RKO (cell line): ENCODE measurements at places on chromosomes 11 and 22.

GRCh38 chr22:48223488-48224190 lies 1461.2 kb downstream of the TBC1D22A start:
- no peak for DNase-seq

DNA sequence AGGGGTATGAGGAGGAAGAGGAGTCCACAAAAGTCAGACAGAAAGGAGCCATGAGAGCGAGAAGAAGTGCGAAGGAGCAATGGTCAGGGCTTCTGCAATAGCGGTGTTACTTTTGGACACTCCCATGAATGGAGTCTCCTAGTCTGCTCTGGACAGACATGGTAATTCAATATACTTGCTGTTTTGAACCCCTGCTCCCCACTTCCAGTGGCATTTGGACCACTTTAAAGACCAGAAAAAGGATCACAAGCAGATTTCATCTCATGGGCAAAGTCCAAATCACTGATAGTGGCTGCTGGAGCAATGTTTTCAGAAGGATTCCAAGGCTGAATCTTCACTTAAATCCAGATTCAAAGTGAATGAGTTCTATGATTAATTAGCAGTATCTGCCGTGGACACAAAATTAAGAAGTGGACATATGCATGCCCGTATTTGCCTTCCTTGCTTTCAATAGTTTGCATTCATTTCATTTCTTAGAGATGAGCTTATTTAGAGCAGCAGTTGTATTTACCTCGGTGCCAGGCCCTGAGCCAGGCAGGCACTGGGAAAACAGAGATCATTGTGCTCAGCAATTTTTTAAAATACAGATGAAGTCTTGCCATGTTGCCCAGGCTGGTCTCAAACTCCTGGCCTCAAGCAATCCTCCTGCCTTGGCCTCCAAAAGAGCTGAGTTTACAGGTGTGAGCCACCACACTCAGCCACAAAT lies 72.0 kb downstream of the SLC1A2 start:
- no peak for DNase-seq

GRCh38 chr11:69470301-69470700 lies 11.2 kb upstream of the LINC01488 start:
- DNase-seq, result no peak

DNA sequence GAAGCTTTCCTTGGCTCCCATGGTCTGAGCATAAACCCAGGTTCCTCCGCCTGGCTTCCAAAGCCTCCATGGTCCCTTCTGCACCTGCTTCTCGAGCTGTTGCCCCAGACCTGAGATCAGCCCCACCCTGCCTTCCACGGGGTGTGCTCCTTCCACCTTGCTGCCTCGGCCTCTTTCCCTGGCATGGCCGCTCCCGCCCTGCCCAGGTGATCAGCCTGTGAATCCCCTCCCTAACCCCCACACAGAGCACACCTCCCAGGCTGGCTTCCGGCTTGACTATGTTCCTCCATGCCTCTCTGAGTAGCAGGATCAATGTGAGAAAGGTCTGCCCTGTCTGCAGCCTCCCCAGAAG lies 2.7 kb upstream of the PPP6R3 start:
- no peak for DNase-seq

DNA sequence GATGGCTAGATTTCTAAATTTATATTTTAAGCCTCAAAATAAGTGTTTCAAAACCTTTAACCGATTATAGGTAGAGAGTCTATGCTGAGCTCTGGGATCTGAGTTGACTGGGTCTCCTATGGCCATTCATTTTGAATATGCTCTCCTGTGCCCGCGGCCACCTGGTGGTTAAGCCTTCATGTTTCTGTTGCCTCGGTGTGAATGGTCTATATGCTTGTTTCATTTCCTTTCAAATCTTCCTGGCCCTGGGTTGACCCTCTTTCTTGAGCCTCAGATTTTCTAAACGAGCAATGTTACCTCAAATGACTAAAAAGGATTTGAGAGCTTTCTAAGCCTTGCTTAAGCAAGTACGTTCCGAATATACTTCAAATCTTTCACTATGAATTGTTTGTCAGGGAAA lies 789.4 kb upstream of the KIRREL3 start:
- DNase-seq, result peak; percentile 18

GRCh38 chr22:38069372-38070249 lies 12.4 kb downstream of the PICK1 start:
- DNase-seq, result no peak

- peak; percentile 80 for DNase-seq
Measured at GRCh38 chr11:30128269-30128932, 102.4 kb upstream of the FSHB start.

DNA sequence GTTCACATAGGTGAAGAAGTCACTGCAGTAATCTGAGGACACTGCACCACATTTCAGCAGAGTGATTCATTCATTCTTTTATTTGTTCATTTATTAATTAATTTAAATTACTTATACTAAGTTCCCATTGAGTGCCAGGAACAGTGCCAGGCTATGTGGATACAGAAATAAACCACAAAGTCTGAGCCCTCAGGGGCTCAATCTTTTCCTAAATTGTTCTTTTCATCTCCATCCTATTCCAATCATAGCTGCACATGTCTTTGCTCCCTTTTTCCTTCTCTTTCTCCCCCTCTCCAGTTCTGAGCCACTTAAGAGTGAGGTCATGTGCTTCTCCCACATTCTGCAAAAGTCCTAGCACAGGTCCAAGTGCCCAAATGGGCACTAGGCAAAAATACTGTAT lies 4.9 kb downstream of the SYTL2 start:
- no peak for DNase-seq

- DNase-seq, result no peak
Measured at GRCh38 chr11:64343767-64344559, 4.0 kb downstream of the CCDC88B start.

DNA sequence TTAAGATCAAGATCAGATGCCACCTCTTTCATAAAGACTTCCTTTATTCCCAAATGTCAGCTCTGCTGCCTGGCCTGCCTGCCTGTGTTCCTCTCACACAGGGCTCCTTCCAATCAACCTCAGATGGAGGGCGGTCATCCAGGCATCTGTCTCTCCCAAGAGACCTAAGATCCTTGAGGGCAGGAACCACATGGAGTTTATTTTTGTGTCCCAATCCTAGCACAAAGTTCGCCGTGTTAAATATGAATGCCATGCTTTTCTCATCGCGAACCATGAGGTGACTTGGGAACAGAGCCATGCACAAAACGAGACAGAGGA lies 72.7 kb upstream of the ARFGAP3 start:
- DNase-seq, result no peak

DNA sequence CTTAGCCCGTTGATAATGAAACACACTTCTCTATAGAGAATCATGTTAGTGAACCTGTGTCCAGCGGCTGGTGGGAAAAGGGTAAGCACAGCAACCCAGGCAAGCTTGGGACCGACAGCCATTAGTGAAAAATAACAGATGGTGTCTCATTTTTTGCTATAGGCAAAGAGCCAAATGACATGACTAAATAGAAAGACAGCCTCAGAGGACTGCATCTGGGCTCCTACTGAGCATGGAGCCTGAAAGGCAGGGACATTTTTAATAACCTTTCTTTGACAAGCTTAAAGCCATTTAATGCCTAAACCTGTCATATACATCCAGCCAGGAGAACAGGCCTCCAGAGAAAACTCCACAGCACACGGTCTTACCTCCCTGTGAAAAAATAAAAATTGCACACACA lies 67.0 kb downstream of the FANCF start:
- DNase-seq, result peak; percentile 11

- DNase-seq, result no peak
Measured at GRCh38 chr11:1055990-1056771, 18.5 kb upstream of the MUC2 start.

GRCh38 chr11:6360183-6360582 lies 30.1 kb upstream of the SMPD1 start:
- DNase-seq, result no peak

- no peak for DNase-seq
Measured at GRCh38 chr22:22925146-22925804, 37.7 kb downstream of the IGLL5 start.

GRCh38 chr11:88579466-88579865 lies 241.9 kb upstream of the CTSC start:
- DNase-seq, result no peak

GRCh38 chr22:24180316-24181087 lies 785 bp upstream of the SUSD2 start:
- no peak for DNase-seq

DNA sequence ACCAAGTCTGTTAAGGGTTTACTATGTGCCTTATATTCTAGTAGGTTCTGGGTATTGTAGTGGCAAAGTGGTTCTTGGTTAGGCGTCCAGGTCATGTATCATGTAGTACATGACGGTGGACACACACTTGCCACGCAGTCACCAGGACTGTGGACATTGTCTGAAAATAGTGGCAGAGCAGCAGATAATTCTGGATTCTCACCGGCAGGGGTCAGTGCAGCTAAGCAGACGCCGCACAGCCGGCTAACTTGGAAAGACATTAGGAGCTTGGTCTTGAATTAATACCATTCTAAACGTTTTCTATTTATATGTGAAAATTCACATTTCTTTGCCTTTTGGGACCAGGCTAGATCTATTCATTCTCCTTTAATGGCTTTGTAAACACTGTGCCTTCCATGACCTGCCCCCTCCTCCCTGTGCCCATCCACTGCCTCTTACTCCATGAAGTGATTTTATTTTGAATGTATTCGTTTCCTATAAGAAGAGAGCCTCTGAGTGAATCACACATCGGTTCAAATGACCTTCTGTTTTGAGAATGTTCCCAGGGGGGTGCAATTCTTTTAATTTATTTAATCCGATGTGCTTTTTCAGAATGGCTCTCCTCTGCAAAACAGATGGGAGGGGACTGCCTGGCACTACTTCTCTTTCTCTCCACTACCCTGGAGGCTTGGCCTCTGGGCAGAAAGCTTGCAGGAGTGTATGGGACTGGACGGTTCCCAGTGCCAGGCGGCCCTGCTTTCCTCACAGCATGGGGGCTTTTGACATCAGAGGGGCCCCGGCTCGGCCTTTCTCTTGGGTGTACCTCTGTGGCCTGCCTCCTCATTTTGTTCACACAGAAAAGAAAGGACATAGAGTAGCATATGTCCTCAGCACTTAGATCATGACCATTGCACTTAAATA lies 378.0 kb downstream of the NTM start:
- peak; percentile 27 for DNase-seq

- no peak for DNase-seq
Measured at GRCh38 chr11:2435288-2436012, 8.9 kb downstream of the TRPM5 start.

DNA sequence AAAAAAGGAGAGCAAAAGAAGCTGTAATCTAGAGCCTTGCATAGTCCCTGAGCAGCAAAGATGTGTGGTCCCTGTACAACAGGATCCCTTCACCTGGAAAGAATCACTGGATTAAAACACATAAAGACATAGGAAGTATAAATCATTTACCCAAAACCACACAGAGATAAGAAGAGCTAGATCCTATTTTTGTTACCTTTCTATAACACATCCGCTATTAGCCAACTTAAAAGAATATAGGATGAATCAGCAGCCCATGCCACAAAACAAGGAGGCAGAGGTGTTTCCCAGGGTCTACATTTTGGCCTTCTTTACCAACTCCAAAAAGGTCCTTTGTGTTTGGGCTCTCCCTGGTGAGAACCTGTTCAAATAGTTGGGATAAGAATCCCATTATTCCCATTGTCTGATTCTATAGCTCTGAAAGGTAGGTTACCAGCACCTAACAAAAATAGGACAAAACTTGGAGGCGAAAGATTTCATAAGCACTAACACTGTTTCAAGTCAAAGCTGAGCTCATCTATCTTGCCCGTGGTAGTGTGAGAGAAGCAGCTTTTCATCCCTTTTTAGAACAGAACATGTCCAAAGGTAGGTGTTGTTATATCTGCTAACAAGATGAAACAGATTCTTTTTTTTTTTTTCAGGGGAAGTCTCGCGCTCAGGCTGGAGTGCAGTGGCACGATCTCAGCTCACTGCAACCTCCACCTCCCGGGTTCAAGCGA lies 26.8 kb downstream of the PAK1 start:
- DNase-seq, result no peak

GRCh38 chr22:37486224-37486845 lies at the start of gene MFNG:
MFNG (minus strand) TSS chr22:37486384; CDS start chr22:37486177, 207 bp downstream.
- no peak for DNase-seq

DNA sequence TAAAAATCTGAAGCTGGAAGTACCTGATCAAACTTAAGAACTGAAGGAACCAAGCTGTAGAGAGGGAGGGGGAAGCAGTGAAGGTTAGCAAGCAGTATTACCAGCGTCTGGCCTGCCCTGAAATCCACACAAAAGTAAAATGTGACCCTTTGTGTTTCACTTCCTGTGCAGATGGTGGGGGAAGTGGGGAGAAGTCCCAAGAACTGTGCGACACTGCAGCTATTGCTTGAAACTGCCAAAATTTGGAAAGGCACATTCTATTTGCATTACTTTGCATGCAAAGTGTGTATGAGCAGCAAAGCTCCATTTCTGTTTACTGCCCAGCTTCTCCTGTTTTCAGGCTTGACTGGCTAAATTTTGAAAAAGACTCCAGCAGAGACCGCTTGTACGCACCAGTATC lies 72.1 kb upstream of the BMAL1 start:
- no peak for DNase-seq

GRCh38 chr11:3203221-3204043 lies 15.2 kb downstream of the MRGPRG start:
- no peak for DNase-seq

DNA sequence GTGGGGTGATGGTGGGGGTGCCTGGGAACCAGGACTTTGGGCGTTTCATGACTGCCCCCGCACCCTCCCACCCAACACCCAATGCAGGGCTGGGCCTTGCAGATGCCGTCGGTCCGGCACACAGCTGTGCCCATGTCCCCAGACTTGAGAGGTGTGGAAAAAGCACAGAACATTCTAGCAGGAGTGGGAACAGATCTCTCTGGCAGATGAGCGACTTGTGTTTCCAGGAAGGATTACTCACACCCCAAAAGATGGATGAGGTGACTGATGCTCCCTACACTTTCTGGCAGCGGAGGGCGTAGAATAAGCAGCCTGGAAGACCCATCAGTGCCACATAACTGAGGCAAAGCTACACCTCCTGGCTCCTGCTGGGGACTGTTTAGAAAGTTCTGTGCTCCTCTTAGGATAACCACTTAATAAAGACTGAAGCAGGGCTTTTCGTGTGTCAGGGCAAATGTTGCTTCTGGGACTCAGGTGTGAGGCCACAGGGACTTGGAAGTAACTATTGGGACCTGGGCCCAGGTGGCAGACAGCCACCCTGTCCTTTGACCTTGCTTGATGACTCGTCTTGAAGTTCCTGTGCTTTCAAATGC lies 24.2 kb downstream of the FBLN1 start:
- no peak for DNase-seq

DNA sequence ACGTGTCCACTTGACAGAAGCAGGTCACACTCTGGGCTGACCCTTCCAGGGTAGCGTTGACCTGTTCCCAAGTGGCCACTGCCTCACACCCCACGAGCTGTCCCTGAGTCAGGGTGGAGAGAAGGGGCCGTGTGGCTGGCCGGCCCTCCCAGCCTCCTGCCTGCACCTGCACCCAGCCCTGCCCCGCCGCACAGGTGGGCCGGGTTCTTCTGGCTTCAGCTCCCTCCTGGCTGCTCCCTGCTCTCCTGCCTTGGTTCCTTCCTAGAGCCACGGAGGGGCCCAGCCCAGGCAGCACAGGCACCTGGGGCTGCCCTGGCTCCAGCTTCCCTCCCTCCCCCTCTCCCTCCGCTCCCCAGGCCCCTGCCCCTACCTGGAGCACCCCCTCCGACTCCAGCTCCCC lies 42.3 kb downstream of the MOB2 start:
- no peak for DNase-seq
